ENCODE measurements at places on chromosomes 1 and 21.

DNA sequence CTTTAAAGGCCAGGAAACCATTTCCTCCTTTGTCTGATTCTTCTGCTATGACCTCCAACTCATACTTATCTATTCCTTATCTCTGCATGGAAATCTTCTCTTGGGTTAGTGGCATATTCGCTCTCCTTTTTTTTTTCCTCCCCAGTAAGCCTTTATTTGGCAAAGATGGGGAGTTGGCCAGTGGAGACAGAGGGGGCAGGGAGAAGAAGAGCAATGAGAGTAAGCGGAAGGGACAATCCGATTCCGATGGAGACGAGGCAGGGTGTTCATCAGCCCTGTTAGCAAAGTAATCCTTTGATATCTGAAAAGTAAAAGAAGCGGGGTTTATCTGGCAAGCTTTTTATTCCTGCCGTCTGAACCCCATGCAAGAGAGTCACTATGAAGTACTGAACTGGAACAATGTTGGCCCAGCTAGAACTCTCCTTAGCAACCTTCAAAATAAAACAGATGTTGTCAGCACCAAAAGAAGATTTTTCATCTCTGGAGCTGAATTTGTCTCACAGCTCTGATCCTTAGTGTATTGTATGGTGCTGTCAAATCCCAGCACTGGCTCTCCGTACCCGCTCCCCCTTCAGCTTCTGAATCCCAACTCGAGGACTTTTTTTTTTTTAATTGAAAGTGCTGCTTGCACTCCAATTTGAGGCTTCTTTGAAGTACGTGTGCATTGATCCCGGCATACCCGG, 40.9 kb downstream of the PTGFRN start:
- DNase-seq = no peak

DNA sequence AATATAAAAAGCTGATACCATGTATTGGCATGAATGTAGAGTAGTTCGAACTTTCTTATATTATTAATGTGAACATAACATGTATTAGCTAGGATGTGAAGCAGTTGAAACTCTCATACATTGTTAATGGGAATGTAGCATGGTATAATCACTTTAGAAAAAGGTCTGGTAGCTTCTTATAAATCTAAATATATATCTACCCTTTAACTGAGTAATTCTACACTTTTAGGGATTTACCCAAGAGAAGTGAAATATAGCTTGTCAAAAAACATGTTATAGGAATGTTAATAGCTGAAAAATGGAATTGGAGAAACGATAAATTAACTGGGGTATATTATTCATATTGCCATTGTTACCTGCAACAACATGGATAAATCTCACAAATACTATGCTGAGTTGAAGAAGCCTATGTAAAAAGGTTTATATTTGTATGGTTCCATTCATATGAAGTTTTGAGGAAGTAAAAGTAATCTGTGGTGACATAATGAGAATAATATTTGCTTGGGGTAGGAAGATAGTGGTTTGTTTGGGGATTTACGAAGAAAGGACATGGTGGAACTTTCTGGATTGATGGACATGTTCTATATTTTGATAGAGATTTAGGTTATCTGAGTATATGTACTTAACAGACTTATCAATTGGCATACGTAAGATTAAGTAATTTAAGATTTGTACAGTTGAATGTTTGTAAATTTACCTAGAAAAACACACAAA, 76.6 kb downstream of the MAST2 start:
- DNase-seq = no peak

- no peak for DNase-seq
Measured at GRCh38 chr21:36479415-36480402, at the start of gene CLDN14. Gene CLDN14, minus strand, starts transcription at chr21:36480122. Its CDS starts 18,427 bp downstream, at chr21:36461695.

DNA sequence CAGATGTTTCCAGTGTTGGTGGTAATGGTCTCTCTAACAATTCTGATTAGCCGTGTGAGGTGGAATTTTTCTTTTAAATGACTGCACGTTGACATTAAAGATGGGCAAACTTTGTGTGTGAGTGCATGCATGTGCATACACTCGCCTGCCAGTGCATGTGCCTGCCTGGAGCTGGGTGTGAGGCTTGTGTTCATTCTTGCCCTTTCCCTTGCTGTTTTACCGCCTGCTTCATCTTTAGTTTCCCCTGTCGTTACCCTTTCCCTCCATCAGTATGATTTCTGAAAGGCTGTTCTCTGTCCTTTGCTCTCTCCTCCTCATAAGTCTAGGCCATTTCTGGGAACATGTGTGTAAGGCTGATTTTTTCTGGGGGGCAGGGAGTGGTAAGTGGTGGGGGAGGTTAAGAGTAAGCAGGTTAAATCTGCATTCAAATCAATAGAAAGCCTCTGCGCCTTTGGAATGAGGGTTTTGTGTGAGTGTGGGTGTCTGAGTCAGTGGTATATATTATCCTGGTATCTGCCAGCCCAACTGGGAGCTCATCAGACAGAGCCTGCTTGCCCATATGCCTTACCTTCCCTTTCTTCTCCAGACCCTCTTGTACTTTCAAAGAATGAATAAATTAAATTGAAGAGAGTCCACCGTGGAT, 112.5 kb downstream of the PBX1 start:
- no peak for DNase-seq

DNA sequence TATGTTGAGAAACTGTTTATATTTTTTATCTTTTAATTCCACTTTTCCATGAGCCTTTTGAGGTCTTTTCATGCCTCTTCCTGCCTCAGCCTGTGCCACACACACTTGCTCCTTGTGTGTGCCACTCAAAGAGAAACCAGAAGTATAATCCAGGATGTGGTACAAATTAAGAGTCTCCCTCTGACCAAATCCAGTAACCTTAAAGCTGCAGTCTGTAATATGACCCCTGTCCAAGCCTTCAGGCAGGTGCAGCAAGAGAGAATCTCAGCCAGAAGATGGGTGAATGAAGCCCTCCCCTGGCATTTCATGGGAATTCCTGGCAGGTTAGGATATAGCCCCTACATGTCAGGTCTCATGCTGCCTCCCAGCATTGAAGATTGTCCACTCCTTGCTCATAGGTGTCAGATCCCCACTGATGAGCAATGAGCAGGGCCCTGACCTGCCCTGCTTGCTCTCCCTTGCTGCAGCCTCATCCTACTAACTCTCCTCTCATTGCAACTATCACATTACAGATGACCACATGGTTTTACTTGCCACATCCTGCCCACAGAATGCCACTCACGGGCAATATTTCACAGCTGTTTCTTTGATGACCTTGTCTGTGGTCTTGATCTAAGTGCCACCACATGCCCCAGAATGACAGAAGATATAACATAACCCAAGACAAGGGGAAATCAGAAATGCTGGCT, 169.3 kb downstream of the SEC16B start:
- no peak for DNase-seq

GRCh38 chr1:8162168-8162567, 136.1 kb upstream of the ERRFI1 start:
- no peak for DNase-seq

GRCh38 chr21:32346951-32347350, 45.9 kb downstream of the URB1 start:
- no peak for DNase-seq

- DNase-seq = no peak
Measured at GRCh38 chr1:62735491-62736171, 47.4 kb upstream of the DOCK7 start.

GRCh38 chr1:179547021-179547535, 28.7 kb downstream of the NPHS2 start:
- no peak for DNase-seq

- DNase-seq = no peak
Measured at GRCh38 chr1:159122005-159122621, 45.5 kb upstream of the AIM2 start.

DNA sequence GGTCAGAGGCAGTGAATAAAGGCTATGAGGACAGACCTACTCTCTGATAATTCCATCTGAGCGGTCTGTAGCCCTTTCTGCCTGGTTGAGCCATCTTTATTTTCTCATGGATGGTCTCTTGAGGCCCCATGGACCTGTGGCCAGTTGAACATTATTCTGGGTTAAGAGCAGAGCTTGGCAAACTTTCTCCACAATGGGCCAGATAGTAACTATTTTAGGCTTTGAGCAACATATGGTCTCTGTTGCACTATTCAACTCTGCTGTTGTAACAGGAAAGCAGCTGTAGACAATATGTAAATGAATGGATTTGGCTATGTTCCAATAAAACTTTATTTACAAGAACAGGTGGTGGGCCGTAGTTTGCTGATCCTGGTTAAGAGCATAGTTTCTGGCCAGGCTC, 62.7 kb downstream of the KAZN start:
- no peak for DNase-seq

GRCh38 chr1:2637442-2638145, 4.8 kb upstream of the MMEL1 start:
- DNase-seq = no peak

DNA sequence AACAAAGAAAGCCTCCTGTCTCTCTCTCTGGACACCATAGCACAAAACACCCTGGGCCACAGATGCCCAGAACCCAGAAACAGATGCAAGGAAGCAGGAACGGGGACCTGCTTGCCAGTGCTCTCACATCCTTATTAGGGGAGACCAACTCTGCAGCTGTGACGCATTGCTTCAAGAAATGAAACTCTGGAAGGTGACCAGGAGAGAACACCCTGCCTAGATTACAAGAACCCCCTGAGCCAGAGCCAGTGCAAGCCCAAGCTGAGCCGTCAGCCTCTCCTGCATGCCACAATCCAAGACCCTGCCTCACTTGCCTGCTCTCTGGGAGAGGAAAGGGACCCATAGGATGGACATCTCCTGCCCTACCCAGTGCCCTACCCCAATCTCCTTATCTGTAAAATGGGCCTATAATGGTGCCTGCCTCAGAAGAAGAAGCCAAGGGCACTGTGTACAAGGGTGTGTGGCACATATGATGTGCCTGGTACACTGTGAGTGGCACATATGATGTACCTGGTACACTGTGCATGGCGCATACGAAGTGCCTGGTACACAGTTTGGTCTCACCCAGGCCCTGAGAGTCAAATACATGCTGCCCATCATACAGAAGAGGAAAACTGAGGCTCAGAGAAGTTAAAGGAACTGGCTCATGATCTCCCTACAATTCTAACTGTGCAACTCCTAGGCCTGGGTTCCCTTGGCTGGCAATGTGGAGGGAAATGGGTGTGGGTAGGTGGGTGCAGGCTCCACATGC, 16.8 kb upstream of the FAM131C start:
- DNase-seq = no peak

DNA sequence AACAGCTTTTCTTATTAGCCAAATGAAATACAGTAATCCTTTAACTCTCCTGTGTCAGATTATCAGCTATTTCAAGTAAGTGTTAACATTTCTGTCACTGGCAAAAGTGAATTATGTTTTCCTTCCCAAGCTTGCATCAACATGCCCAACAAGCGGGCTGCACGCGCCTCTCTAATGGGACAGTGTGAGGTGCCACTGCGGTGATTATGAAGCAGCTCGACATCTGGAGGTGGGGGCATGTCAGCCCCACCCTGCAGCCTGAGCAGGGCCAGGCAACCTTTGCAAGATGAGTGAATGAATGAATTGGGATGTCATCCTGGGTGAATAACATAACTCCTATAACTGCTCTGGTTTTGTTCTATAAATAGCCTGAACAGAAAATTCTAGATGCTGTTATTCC, 301.4 kb downstream of the ZNF326 start:
- DNase-seq = no peak

GRCh38 chr1:47201179-47201578, 11.3 kb upstream of the PDZK1IP1 start:
- no peak for DNase-seq

DNA sequence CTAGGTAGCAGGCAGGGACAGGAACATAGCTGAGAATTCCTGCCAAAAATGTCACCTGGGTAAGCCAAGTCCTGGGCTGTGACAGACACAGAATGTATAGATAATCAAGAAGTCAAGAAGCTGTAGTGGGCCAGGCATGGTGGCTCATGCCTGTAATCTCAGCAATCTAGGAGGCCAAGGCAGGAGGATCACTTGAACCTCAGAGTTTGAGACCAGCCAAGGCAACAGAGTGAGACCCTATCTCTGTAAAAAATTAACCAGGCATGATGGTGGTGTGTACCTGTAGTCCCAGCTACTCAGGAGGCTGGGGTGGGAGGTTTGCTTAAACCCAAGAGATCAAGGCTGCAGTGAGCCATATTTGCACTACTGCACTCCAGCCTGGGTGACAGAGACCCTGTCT, 3.3 kb upstream of the ALG14 start:
- no peak for DNase-seq

DNA sequence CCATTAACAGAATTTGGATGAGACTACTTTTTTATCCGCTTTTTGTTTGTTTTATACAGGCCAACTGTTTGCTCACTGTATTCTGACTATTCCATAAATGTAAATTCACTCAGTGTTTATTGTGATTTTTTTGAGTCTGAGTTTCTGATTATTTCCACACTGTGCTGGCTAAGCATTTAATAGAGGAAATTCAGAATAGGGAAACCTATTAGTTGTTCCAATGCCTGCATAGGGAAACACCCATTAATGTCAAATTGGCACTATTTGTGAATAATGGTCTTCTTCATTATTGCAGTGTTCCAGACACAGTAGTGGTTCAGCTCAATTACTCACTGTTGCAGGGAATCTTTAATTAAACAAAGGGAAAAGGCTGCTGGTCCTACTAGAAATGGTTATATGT, 174.7 kb upstream of the SGIP1 start:
- no peak for DNase-seq

GRCh38 chr1:182246783-182247182, 144.8 kb downstream of the GLUL start:
- DNase-seq = no peak

DNA sequence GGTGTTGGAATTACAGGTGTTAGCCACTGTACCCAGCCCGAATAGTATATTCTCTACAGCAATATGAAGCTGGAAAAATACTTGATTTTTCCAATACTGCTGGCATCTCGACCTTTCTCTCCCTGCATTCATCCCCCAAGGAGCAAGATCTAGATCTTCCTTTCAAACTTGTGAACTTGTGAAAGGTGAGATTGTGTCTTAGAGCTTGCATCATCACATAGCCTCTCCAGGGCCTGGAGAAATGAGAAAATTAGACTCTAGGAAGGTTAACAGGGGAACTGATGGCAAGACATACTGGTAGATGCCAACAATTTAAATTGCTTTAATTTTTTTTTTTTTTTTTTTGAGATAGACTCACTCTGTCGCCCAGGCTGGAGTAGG, 2.1 kb downstream of the PRUNE1 start:
- no peak for DNase-seq

DNA sequence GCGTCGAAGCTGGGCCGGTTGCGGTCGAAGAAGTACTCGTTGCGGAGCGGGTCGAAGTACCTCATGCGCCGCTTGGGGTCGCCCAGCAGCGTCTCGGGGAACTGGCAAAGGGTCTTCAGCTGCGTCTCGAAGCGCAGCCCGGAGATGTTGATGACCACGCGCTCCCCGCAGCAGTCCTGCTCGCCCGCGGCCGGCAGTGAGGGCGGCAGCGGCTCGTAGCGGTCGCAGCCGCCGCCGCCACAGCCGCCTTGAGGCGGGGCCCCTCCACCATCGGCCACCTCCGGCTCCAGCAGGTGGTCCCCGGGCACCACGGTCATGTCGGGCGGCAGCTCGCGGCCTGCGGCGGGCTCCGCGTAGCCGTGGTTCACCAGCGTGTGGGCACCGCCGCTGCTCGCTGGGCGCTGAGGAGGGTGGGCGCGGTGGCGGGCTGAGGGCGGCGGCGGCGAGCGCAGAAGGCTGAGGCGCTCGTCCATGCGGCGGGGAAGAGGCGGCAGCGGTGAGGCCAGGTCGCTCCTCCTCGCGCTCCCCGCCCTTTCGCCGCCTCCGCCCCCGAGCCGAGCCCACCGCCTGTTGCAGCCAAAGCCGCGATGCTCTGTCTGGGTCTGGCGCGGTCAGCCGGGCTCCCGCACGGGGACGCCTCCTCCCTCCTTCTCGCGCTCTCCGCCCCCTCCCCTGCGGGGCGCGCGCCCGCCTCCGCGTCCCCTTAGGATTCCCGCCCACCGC, at the start of gene KCNA3:
Gene KCNA3, minus strand, starts transcription at position 604 of the 723 bp plus-strand sequence. Its CDS starts 131 bp downstream, at position 473.
- DNase-seq = no peak

GRCh38 chr1:182633657-182634281, 29.6 kb upstream of the RGS16 start:
- DNase-seq = no peak

- no peak for DNase-seq
Measured at GRCh38 chr1:84668185-84668584, 22.1 kb downstream of the SSX2IP start.

Data from right renal cortex interstitium (tissue), 3 donors.